ENCODE measurements at places on chromosomes 11 and 22.

- DNase-seq: no peak
These were observed 21.1 kb downstream of the SIK3 start for GRCh38 chr11:117076941-117077691.

GRCh38 chr11:20444535-20444934, 57.0 kb downstream of the PRMT3 start:
- no peak for DNase-seq

DNA sequence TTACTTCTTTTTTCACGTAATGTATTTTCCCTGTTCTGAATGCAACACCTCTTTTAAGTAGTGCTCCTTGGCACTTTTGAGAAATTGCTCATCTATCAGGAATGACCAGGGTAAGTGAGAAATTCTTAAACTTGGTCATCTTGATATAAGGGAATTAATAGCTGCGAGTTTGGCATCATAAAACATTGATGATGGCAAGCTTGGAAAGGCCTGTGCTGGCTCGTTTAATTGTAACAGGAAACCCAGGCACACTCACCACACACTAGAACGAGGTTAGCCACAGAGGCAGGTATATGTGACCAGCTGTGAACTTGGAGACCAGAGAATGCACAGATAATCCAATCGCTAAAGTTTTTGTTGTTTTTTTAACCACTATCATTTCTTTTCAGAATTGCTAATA, 24.3 kb downstream of the FAM118A start:
- DNase-seq: peak; percentile 41

GRCh38 chr11:9280655-9281301, 15.6 kb upstream of the DENND5A start:
- peak; percentile 58 for DNase-seq

- no peak for DNase-seq
These were observed 3.2 kb downstream of the P2RX3 start for GRCh38 chr11:57341250-57341808.

GRCh38 chr11:76622493-76623094, 48.0 kb downstream of the LRRC32 start:
- DNase-seq: no peak

DNA sequence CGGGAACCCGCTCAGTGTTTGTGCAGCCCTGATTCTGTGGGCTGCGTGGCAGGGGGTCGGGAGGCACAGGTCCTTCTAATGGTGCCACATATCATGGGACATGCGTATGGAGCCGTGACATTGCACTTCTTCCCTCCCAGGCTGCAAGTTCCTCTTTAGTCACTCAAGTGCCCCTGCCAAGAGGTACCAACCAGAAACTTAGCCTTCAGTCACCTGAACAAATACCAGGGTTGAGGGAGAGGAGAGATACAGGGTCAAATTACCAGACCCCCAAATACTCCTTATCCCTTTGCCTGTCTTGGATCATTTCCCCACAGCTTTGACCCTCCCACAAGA, 209.1 kb downstream of the BUD13 start:
- no peak for DNase-seq

- no peak for DNase-seq
These were observed 20.5 kb upstream of the AMOTL1 start for GRCh38 chr11:94747601-94748041.

DNA sequence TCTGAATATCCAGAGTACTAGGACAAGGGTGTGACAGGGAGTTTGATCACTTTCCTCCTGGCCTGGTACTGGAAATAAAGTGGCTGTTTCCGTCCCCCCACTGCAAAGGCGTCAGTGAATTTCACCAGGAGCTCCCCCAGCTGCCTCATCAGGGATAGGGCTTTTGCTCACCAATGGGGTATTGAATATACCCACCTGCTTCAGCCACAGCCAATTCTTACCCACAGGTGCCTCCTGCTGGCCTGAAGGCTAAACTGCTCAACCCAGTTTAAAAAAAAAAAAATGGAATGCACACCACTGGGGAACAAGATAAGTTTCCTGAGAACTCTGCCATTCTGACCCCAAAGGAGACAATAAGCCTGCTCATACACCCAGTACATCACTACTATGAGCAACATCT, 65.3 kb upstream of the MS4A8 start:
- DNase-seq: no peak

DNA sequence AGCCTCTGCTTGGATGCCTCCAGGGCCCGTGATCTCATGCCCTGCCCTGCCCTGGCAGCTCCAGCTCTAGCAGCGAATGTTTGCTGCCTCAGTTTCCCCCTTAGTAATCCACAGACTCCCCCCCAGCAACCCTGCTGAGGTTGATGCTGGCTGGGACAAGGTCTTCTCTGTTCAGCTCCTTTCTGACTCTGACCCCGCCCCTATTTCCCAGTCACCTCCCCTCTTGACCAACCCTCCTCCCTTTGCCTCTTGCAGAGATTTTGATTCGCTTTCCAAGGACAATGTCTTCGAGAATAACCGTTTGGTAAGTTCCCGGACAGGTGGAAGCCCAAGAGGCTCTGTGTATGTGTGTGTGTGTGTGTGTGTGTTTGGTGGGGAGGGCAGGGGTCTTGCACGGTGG, 5.6 kb downstream of the MICALL1 start:
- no peak for DNase-seq

GRCh38 chr11:34348919-34349318, 8.9 kb downstream of the ABTB2 start:
- DNase-seq: peak; percentile 51

GRCh38 chr22:29130476-29130875, 57.6 kb downstream of the KREMEN1 start:
- peak; percentile 21 for DNase-seq

DNA sequence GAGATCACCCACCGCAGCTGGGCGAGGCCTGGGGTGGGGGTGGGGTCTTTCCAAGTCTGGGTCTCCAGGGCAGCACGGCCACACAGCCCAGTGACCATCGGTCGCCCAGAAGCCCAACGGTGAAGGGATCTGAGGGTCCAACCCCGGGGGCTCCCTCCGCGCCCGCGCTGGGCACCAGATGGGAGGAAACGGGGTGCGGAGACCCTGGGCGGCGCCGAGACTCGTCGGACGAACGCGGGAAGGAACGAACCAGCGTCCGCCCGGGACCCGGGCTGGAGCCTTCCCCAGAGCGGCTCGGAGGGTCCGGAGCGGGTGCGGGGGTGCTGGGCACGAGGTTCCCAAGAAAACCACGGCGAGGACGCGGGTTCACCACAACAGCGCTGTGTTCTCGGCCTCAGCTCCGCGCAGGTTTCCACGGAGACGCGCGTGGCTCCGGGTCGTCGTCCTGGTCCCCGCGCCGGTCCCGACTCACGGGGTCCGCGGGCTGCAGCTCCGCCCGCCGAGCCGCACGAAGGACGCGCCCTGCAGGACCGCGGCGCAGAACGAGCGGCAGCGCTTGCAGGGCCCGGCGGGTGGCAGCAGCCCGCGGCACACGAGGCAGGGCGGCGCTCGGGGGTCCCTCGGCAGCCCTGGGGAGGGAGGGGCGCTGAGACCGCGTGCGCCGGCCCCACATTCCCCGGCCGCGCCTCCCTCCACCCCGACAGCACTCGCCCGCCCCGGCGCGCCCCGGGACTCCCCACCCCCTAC, 2.3 kb upstream of the IL17REL start:
- DNase-seq: no peak

DNA sequence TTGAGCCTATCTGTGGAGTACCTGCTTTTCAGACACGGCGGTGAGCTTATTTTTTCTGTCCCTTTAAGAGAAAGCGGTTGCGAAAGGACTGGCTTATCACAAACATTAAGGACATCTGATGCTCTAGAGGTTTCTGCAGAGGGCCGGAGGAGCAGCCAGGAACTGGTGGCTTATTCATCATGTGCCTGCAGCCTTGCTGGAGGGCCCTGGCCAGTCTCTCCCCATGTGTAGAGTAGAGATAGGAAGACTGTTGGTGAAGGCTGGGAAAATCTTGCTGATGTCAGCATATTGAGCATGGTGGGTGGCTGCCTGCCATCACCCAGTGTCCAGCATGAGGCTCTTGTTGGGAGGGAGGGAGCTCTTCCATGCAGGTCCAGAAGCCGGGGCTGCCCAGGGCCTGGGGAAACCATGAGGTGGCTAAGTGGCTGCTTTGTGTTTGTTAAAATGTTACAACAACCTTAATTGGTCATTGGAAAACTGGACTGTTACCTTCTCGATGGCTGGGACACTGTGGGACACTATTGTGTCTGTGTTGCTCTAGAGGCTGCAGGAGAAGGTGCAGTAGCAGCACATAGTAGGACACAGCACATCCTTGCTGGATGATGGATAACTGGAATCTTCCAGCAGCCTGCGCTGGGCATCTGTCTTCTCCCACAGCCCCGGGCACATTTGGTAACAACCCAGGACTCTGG, 54.3 kb downstream of the TSPAN18 start:
- no peak for DNase-seq

Data from AG10803 (cell line).